Osteocyte (in vitro differentiated cells): ENCODE measurements at places on chromosomes 5 and 9. TPM values are rescaled to one million over a fixed set of nuclear protein-coding genes. Genes with fewer than 3 reads are reported as not detected.

DNA sequence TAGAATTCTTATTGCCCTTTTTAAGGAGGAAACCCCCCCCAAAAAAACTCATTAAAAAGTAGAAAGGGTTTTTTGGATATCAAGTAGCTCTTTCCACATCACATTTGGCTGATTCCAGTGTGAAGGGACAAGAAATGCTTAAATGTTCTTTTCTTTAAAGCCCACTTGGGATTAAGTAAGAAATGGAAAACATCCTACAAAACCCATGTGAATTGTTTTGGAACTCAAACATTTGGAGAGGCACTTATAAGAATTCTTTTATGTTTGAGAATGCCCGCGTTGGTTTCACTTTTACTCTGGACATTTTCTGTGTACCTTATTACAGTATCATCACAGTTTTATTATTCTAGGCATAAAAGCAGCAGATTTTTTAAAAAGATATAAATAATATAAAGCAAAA, 301.1 kb upstream of the ACTBL2 start:
- no peak for DNase-seq

GRCh38 chr5:73966451-73966850, 340.5 kb downstream of the ARHGEF28 start:
- no peak for DNase-seq

GRCh38 chr9:98709968-98710965, 1.5 kb upstream of the GABBR2 start:
- no peak for DNase-seq

- DNase-seq = no peak
Observed at GRCh38 chr5:156560002-156560401, 233.0 kb downstream of the SGCD start.

DNA sequence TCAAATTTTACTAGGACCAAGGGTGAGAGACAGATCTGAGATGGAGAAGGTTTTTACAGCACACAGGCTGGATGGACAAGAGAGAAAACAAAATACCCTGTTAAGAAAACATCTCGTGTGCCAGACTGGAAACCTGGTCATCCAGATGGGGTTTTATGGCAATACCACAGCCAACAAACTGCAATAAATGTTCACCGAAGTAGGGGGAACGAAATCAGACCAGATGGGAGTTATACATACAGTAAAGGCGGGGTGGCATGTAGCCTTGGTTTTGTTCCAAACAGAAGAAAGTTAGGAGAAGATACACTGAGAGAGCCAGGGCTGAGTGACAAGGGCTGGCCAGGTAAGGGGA, 63.3 kb downstream of the DCP2 start:
- no peak for DNase-seq

DNA sequence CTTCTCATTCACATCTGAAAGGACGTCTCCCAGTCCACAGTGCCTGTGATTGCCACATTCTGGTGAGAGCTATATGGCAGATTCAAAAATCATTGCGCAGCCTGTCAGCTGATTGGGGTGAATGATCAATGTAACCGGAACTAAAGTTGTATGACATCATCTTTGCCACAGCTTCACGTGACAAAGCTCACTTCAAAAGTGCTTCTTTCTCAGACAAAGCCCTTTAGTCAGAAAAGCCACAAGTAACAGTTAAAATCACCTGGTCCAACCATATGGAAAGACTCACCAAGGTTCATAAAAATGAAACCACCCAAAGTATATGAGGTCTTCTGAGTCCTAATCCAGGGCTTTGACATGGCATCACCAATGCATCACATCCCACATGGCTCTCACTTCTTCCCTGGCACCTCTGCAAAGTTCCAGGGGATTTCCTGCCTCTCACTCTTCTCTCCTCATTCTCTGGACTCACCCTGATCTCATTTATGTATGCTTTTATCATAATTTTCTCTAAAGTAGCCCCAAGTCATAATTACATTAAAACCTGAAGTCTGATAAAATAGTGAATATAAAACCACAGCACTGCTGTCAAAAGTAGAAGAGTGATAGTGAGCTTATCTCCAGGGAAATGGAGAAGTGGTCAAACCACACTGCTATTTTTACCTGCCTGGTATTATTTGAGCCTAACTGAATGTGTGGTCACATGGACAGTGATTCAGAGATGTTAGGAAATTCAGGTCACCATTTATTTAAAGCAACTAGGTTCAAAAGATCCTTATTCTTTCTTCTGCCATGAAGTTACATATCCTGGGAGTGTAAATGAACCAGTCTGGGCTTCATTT, 193.1 kb upstream of the PTGER4 start:
- no peak for DNase-seq

DNA sequence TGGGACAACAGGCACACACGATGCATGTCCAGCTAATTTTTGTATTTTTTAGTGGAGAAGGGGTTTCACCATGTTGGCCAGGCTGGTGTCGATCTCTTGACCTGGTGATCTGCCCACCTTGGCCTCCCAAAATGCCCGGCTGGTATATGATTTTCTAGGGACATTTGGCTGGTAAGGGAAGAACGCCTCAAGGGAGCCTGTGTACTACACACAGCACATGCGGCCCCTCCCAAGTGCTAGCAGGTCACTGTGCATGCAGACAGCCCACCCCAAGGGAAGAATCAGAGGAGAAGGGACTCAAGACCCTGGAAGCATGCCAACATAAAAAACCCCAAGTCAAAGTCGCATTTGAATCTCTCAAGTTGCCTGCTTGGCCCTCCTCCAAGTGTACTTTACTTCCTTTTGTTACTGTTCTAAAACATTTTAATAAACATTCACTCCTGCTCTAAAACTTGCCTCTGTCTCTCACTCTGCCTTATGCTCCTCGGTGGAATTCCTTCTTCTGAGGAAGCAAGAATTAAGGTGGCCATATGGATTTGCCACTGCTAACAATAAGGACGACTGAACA, 24.3 kb upstream of the OTULINL start:
- no peak for DNase-seq

Gene FBXO4
- 4.2 and 6.9 TPM in 2 replicates for total RNA-seq

Gene IRX4
- total RNA-seq = not detected in 2 replicates

Gene RGS7BP
- total RNA-seq = not detected in 2 replicates

Gene CDKN2B
- total RNA-seq = 22.9 and 23.3 TPM in 2 replicates

Gene ADRB2
- 6.6 and 7.1 TPM in 2 replicates for total RNA-seq

Gene PDLIM4
- 42.7 and 47.8 TPM in 2 replicates for total RNA-seq

Gene LCN12
- total RNA-seq = 0.57 and 1.4 TPM in 2 replicates
